ENCODE measurements at places on chromosomes 2 and 18. TPM values are rescaled to one million over a fixed set of nuclear protein-coding genes. Genes with fewer than 3 reads are reported as not detected.

The RND3 gene
- 74.3 TPM for total RNA-seq

The SLC38A11 gene
- 0.69 TPM for total RNA-seq

The SCN1A gene
- 0.34 TPM for total RNA-seq

DNA sequence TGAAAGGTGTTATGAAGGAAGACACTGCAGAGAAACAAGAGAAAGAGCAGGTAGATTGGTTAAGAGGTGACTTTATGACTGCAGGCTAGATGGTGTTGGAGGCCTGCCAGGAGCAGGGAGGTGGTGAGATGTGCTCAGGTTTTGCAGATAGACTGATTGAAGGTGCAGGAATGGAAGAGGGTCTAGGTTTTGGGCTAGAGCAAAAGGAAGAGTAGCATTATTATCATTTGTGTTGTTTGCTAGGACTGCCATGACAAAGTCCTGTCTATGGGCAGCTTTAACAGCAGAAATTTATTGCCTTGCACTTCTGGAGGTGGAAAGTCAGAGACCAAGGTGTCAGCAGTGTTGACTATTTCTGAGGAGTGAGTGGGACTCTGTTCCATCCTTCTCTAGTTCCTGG is 172.9 kb upstream of the SOX11 start:
- no peaks in the 10 kb centered on the region for H3K27me3 ChIP-seq
- no peak overlapping the region for H3K4me3 ChIP-seq
- no peaks in the 10 kb centered on the region for H3K36me3 ChIP-seq
- DNase-seq, result no peak
- H3K27ac ChIP-seq, result no peak overlapping the region

DNA sequence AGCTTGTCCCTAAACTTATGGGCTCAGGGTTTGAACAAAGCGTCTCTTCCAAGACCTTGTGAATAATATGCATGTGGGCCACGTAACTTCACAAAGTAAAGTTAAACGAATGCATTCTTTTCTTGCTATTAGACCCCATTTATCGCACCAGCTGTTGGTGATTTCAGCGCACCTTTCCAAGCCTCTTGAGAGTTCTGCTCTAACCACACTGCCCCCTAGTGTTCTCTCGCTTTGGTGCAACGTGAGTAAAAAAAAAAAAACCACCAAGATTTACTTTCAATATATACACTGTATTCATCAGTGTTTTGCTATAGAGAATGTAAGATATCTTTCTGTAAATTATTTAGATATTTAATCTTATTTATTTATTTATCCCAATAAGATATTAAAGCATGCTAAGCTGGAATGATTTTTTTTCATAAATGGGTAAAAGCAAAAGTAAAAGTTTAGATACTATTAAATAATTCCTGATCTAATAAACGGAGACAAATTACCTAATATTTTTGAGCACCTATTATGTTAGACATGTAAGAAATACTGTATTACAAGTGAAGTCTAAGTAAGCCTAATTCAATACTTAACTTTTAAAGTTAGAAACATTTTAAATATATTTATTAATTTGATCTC is 459.5 kb downstream of the DLGAP1 start:
- H3K4me1 ChIP-seq, result no peaks in the 10 kb centered on the region
- peak; percentile 64 for DNase-seq
- no peaks in the 10 kb centered on the region for H3K27me3 ChIP-seq
- no peaks in the 10 kb centered on the region for H3K36me3 ChIP-seq
- H3K27ac ChIP-seq, result no peak overlapping the region
- H3K4me3 ChIP-seq, result no peak overlapping the region

- no peak overlapping the region for H3K27ac ChIP-seq
- H3K27me3 ChIP-seq, result no peaks in the 10 kb centered on the region
- DNase-seq, result no peak
Observed at GRCh38 chr18:68940039-68940438, 142.2 kb downstream of the CCDC102B start.

GRCh38 chr2:207813942-207814341 is 44.2 kb upstream of the FZD5 start:
- H3K27me3 ChIP-seq, result no peaks in the 10 kb centered on the region
- no peak overlapping the region for H3K27ac ChIP-seq
- peaks cover 12% of the 10 kb centered on the region for H3K4me1 ChIP-seq
- no peak overlapping the region for H3K4me3 ChIP-seq

DNA sequence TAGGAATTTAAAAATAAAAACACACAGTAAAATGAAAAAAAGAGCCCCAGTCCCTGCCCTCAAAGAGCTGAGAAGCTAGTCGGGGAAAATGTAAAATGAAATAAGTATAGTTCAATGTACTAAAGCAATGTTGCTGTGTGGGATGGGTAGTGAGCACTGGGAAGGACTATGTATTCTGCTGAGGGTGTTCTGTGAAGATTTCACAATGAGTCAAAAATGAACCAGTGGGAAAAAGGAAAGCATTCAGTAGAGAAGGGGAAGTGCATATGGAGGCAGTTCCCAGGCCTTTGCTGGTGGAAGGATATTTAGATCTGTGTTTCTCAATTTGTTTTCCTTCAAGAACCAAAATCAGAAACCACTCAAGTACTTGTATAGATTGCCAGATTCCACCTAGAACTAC is 1094.7 kb upstream of the KLHL29 start:
- no peak overlapping the region for H3K4me3 ChIP-seq
- DNase-seq, result no peak
- H3K27ac ChIP-seq, result no peak overlapping the region
- no peaks in the 10 kb centered on the region for H3K4me1 ChIP-seq
- H3K27me3 ChIP-seq, result no peaks in the 10 kb centered on the region

GRCh38 chr18:3360211-3360610 is 89.8 kb upstream of the TGIF1 start:
- no peaks in the 10 kb centered on the region for H3K4me1 ChIP-seq
- H3K4me3 ChIP-seq, result no peak overlapping the region
- no peak for DNase-seq
- no peaks in the 10 kb centered on the region for H3K36me3 ChIP-seq

DNA sequence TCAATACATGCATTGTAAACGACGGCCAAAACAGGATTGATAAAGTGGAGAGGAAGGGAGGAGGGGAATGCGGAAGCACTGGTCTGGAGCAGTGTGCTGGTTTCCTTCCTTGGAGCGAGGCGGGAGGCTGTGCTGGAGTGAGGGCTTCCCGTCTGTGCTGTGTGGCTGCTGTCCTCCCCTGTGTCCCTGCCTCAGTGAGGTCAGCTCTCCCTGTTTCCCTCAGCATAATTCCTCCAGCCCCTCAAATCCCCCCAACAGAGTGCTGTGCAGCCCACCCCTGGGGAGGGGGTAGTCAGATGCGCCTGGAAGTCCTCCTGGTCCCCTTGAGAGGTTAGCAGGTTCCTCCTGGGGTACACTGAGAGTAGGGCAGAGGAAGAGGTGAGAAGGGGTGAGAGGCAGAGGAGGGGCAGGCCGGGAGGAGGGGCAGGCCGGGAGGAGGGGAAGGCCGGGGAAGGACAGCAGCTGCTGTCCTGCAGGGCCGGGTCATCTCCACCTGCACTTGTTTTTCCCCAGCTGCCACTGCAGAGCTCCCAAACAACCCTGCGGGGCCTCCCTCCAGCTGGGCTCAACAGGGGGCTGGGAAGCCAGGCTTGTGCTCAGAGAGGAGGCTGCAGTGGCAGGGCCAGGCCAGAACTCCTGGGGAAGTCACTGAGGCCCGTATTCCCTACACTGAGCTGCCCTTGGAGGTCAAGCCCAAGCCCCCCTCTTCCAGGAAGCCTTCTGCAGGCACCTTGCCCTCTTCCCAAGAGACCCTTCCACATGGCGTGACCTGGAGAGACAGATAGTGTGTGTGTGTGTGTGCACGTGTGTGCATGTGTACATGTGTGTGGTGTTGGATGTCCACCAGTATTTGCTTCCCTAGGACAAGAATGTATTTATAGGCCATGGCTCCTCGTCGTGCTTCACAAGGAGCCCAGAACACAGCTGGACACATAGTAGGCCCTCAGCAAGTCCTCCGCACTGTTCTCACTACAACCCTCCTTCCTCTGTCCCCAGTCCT is 13.2 kb upstream of the ATP6V1B1 start:
- no peak overlapping the region for H3K4me3 ChIP-seq
- H3K4me1 ChIP-seq, result peaks cover 6% of the 10 kb centered on the region
- DNase-seq, result no peak
- no peak overlapping the region for H3K27ac ChIP-seq
